ENCODE measurements at places on chromosomes 4 and X.
A peak's percentile ranks its signal among the peaks of the same experiment; 100 is the strongest.

DNA sequence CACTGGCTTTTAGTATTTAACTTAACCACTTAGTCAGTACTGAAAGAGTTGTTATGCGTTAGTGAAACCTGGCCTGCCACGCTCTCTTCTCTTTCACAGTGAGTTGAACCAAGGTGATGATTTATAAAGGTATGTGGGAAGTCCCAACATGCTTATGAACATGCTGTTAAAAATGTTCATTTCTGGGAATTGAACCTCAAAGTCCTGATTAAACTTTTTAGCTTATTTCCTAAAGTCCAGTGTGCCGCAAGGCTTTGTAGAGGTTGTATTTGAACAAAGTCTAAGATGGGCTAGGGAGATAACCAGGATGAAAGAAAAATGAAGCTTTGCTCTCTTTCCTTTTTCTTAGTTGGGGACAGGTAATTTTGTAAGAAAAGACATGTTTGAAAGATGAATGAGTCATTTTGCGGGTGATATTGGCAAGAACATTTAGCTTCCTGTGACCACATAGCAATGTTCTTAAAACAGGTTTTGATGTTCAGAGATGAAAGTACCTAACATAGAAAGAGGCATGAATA, 270.3 kb downstream of the DTHD1 start:
- no peak for DNase-seq

GRCh38 chr4:34193451-34194154, 2050.7 kb downstream of the ARAP2 start:
- no peak for DNase-seq

DNA sequence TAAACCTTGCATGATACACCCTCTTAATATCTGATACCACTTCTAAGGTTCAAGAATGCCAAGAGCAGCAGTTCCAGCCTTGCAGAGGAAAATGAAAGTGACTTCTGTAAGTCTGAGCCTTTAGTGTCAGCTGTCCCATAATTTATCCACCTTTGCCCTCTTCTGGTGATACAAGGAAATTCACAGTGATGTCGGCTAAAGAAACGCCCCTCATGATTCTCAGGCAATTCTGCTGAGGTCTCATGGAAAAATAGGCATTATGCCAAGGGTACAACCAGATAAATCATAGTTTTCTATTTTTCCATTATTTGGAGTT, 172.2 kb upstream of the CXCL13 start:
- peak; percentile 57 for DNase-seq

GRCh38 chrX:40543661-40544328, 37.0 kb upstream of the ATP6AP2 start:
- DNase-seq: peak; percentile 33

DNA sequence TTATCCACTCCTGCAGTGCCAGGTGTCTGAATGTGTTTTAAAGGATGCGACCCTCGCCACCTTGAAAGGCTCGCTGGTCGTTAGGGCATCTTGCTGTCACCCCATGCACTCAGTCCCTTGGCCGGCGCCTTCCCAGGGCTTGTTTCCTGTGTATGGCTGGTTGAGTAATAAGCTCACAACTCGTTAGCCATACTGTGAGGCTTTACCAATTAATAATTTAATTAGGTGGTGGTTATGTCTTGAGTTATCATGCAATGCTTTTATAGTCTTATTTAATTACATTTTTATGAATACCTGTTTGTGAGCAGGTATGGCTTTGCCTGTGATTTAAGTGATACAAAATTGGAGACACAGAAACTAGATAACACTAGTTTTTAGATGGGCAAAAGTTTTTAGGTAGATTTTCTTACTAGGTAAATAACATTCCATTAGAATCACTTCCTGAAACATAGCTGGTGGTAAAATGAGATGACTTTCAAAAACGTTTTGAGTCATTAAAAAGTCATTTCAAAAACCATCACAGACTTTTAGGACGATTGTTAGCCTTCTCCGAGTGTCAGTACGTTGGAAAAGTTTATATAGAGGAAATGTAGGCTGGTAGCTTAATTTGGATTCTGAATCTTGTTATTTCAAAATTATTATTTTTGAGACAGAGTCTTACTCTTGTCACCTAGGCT, 18.2 kb downstream of the PTTG2 start:
- DNase-seq: no peak

DNA sequence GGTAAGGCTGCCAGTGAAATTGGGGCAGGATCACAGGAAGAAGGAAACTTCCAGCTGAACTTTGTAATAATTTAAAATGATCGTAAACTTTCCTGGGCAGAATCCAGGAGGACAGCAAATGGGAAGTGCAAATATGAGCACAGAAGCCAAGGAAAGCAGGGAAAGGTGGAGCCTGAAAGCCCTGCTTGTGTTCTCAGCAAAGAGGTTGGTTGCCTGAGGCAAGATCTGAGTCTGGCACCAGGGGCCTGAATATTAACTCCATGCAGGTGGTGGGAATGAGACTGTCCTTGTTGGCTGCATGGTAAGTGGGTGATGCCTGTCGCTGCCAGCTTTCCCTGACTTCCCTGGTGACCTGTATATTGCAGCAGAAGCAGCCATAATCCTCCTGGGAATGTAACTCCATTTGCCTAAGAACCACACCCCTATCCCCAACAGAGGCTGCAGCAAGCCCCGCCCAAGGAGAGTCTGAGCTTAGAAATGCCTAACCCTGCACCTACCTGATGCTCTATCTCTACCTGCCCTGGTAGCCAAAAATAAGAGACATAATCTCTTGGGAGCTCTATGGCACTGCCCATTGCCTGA, 132.0 kb upstream of the HDX start:
- DNase-seq: no peak

DNA sequence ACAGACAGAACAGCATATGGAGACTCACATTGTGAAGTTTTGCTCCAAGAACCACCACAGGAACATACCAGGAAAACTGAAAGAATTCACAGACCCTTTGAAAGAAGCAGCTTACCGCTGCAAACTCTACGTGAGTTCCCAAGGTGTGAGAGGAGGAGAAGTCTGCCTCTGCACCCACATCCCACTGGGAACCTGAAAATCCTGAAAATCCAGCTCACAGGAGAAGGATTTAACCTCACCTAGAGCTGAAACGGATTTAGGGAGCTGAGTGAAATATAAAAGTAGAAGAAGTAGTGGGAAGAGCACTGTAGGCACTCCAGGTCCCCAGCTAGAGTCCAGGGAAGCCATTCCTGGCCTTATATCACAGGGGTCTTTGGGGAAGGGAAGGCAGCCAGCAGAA, 80.0 kb downstream of the FHIP1A start:
- no peak for DNase-seq

- no peak for DNase-seq
Observed at GRCh38 chrX:120462370-120462769, 6.7 kb downstream of the LAMP2 start.

GRCh38 chr4:141782205-141782604, 145.8 kb downstream of the IL15 start:
- no peak for DNase-seq

- DNase-seq: no peak
Observed at GRCh38 chrX:133580625-133581024, 165.3 kb upstream of the GPC4 start.

DNA sequence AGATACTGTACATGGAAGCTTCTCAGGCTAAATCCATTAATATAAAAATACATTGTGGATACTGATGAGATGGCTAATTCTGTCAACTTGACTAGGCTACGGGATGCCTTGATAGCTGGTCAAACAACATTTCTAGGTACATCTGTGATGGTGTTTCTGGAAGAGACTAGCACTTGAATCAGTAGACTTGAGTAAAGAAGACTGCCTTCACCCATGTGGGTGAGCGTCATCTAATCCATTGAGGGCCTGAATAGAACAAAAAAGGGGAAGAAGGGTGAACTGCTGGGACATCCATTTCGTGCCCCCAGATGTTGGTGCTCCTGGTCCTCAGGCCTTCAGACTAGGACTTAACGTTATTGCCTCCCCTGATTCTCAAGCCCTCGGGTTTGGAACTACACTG, 3.7 kb upstream of the SRP72 start:
- no peak for DNase-seq

DNA sequence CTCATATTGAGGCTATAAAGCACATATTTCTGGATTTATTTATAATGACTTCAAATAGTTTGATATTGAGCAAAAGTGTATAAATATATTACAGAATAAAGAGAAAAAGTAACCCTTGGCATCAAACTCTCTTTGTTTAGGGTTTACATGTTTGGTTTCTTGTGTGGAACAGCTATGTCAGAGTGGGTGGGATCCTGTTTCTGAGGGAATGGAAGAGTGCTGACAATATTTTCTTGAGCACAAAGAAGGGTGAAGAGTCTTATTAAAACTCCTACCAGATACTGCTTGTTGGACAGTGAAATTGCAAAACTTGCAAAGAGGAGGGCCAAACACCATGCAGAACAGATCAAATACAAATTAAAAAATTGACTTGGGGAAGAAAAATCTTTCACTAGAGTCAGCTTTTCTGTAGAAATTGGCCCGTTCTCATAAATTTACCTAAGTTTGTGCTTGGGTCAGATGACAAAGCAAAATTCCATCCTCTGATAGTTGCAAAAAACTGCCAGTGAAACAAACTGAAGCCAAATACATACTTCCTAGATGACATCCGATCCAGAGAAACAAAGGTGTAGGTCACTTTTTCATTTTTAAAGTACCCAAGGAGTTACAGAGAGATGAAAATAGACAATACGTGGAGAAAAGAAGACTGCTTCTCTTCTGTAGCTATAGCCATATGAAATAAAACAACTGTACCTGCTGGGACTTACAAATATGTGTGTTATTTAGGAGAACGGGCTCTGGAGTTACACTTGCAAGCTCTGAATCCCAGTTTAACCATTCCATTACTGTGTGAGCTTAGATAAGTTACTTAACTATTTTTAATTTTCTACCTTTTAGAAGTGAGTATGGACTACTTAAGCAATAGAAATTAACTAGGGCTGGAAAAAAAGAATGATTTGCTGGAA, 133.3 kb downstream of the MAML3 start:
- no peak for DNase-seq

GRCh38 chr4:184102927-184103326, 114.7 kb downstream of the ENPP6 start:
- DNase-seq: no peak

DNA sequence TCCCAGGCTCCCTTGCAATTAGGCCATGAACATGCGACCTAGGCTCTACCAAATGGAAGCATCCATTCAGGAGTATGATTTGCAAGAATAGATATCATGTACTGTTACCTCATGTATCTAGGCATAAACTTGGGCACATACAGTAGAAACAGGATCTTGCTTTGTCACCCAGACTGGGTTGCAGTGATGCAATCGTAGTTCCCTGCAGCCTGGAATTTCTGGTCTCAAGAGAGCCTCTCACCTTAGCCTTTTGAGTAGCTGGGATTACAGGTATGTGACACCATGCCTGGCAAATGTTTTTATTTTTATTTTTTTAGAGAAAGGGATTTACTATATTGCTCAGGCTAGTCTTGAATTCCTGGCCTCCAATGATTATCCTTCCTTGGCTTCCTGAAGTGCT, 994.2 kb downstream of the ADGRL3 start:
- DNase-seq: no peak

GRCh38 chr4:70269674-70270073, 27.3 kb downstream of the CSN3 start:
- DNase-seq: no peak

- no peak for DNase-seq
Observed at GRCh38 chr4:37885496-37885895, 5.4 kb upstream of the TBC1D1 start.

DNA sequence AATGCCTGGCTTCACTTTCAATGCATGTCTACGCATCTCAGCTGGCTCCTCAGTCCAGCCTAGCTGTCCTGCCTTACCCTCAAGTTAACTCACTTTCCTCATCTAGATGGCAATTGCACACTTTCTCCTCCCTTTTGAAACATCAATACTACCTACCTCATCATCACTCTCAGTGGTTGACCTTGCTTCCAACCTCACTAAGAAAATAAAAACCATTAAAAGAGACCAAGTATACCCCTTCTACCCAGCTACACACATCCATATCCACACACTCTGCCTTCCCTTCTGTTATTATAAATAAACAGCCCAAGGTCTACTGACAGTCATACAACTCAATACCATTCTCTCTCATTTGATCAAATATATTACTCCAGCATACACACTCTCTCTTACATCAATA, 21.5 kb downstream of the SLC10A7 start:
- DNase-seq: no peak

GRCh38 chr4:181157647-181158046, 1085.6 kb upstream of the TENM3 start:
- DNase-seq: peak; percentile 48

DNA sequence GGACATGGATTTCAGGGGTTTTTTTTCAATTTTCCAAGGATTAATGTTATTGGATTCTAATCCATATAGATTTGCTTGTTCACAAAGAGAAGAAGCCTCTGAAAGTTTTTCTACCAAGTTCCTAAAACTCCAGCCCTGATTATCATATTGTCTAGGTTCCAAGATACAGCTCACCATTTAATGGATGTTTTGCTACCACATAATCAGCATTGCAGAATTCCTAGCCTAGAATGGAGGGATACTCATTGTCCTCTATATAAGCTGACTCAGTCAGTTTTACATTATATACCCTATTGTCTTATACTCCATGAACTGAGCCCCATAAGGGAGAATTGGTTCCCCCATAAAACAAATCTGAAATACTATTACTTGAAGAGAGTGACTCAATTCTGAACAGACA, 664.7 kb upstream of the FAM241A start:
- no peak for DNase-seq

GRCh38 chr4:27278615-27279375, 418.2 kb downstream of the STIM2 start:
- peak; percentile 29 for DNase-seq

GRCh38 chr4:121697564-121697963, 784 bp upstream of the ANXA5 start:
- no peak for DNase-seq

DNA sequence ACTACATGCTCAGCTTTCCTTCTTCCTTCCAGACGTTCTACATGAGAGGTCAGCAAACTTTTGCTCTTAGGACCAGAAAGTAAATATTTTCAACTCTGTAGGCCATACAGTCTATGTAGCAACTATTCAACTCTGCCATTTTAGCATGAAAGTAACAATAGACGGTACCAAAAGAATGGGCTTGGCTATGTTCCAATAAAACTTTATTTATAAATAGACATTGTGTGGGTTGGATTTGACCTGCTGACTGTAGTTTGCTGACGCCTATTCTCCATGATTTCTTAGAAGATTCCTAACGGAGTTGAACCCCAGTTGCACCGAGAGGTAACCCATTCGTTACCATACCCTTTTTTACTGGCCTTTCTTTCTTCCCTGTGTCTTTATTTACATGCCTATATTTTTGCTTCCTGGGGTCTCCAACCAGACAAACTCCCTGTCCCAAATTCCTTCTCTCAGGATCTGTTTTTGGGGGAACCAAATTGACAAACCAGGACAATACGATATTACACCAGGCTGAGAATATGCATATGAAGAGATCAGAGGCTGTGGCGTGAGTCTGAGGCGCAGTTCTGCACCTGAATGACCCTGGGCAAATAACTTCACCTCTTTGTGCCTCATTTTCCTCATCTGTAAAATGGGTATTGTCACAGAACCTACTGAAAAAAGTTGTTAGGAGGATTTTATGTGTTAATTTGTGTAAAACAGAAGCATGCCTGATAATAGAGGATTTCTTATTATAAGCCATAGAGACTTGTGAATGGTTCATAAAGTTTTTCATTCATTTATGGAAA, 10.4 kb upstream of the PTTG2 start:
- DNase-seq: no peak

- no peak for DNase-seq
Observed at GRCh38 chrX:72716766-72717165, 2.7 kb upstream of the PHKA1 start.

Data from foreskin melanocyte (primary cell).